Lower lobe of right lung (tissue), 2 donors: ENCODE measurements at places on chromosomes 3 and 15. TPM values are rescaled to one million over a fixed set of nuclear protein-coding genes. Genes with fewer than 3 reads are reported as not detected.
A peak's percentile ranks its signal among the peaks of the same experiment; 100 is the strongest.

Gene TMEM44
- total RNA-seq, result 22.7 TPM

Gene MAP1A
- total RNA-seq, result 7.1 TPM

Gene TLR9
- 1.0 TPM for total RNA-seq

Gene CCR3
- total RNA-seq, result not detected

Gene EPM2AIP1
- 18.4 TPM for total RNA-seq

Gene BFSP2
- not detected for total RNA-seq

GRCh38 chr3:31616711-31617110, 84.0 kb downstream of the STT3B start:
- peaks cover 40% of the 10 kb centered on the region for H3K36me3 ChIP-seq
- H3K27ac ChIP-seq, result no peak overlapping the region
- no peaks in the 10 kb centered on the region for H3K27me3 ChIP-seq
- no peak for DNase-seq

DNA sequence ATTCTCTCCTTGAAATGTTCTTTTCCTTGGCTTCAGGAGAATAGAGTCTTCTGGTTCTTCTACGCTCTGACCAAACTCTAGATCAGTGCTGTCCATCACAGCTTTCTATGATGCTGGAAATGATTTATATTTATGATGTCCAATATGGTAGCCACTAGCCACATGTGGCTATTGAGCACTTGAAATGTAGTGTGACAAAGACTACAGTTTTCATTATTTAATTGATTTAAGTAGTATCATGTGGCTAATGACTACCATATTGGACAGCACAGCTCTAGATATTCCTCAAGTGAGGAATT, 2.9 kb downstream of the LNP1 start:
- no peak overlapping the region for H3K4me3 ChIP-seq
- no peaks in the 10 kb centered on the region for H3K36me3 ChIP-seq
- DNase-seq, result no peak

- no peaks in the 10 kb centered on the region for H3K27me3 ChIP-seq
- H3K4me3 ChIP-seq, result no peak overlapping the region
- H3K36me3 ChIP-seq, result no peaks in the 10 kb centered on the region
- no peaks in the 10 kb centered on the region for H3K4me1 ChIP-seq
Measured at GRCh38 chr3:125191256-125191655, 21.3 kb downstream of the SLC12A8 start.

DNA sequence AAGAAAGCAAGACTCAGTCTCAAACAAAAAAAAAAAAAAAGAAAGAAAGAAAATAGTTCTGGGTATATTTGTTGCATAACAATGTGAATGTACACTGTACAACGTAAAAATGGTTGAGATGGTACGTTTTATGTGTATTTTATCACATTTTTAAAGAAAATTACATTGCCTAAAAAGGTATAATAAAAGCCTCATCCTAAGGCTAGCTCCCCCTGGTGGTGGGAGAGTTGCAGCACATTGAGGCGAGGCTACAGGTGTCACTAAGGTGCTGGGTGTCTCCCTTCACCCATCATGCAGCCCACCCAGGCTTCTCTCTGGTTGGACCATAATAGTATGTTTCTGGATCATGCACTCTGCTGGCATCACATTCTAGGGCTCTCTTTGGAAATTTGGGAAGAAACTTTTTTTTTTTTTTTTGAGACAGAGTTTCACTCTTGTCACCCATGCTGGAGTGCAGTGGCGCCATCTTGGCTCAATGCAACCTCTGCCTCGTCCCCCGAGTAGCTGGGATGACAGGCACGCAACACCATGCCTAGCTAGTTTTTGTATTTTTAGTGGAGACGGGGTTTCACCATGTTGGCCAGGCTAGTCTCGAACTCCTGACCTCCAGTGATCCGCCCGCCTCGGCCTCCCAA, 12.4 kb upstream of the RAB11A start:
- H3K4me1 ChIP-seq, result no peaks in the 10 kb centered on the region
- no peak overlapping the region for H3K27ac ChIP-seq
- no peaks in the 10 kb centered on the region for H3K27me3 ChIP-seq
- no peak overlapping the region for H3K4me3 ChIP-seq
- peak; percentile 84 for DNase-seq

- no peak overlapping the region for H3K27ac ChIP-seq
- H3K4me3 ChIP-seq, result no peak overlapping the region
- H3K4me1 ChIP-seq, result peaks cover 20% of the 10 kb centered on the region
- H3K27me3 ChIP-seq, result no peaks in the 10 kb centered on the region
- DNase-seq, result no peak
Measured at GRCh38 chr3:188417766-188418165, 263.8 kb downstream of the LPP start.

DNA sequence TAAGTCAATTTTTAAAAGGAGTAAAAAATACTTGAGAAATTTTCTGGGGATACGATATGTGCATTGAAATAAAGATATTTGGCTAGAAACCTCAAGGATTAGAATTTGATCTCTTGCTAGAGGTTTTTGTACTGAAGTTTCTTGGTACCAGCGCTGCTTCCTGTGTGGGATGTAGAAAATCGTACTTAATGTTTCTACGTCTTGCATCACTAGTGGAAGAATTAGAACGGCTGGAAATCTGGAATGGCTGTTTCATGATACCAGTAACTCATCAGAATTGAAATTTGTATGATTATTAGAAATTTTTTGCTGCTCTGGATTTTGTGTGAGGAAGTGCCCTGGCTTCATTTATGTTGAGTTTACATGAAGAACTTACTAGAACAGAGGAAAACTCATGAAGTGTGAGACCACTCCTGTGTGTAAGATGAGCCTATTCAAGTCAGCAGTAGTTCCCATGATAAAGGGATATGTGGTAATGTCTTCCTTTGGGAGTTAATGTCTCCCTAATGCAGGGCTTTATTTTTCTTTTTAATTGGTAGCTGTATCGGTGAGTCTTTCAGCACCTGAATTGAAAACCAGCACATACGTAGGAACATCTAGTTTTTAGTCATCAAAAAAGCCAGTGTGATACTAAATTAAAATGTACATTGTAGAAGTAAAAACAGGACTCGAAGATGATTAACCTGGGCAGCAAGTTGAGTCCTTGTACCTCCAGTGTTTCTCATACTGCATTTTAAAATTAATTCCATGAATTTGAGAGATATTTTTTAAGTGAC, 3.2 kb downstream of the KBTBD8 start:
- no peak overlapping the region for H3K27ac ChIP-seq
- peaks cover 18% of the 10 kb centered on the region for H3K4me1 ChIP-seq
- DNase-seq, result no peak
- peaks cover 4% of the 10 kb centered on the region for H3K36me3 ChIP-seq
- no peak overlapping the region for H3K4me3 ChIP-seq

- peaks cover 23% of the 10 kb centered on the region for H3K36me3 ChIP-seq
- peak overlapping the region; percentile 94 for H3K27ac ChIP-seq
- DNase-seq, result peak; percentile 78
- H3K27me3 ChIP-seq, result no peaks in the 10 kb centered on the region
- peaks cover 47% of the 10 kb centered on the region for H3K4me1 ChIP-seq
- H3K4me3 ChIP-seq, result peak overlapping the region; percentile 80
Measured at GRCh38 chr3:112560721-112561483, 860 bp downstream of the ATG3 start.

DNA sequence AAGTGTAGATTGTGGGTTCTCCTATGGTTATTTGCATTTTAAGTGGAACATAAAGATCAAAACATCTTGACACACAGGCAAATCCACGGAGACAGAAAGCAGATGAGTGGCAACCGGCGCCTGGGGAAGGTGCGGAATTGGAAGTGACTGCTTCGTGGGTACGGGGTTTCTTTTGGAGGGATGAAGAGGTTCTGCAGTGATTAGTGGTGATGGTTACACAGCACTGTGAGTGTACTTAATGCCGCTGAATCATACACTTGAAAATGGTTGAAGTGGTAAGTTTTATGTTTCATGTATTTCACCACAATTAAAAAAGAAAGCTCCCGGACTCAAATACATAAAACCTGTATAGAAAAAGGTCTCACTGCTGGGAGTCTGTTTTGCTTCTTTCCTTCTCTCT, 18.5 kb upstream of the VPS33B start:
- H3K4me3 ChIP-seq, result no peak overlapping the region
- no peaks in the 10 kb centered on the region for H3K36me3 ChIP-seq
- DNase-seq, result no peak
- no peaks in the 10 kb centered on the region for H3K4me1 ChIP-seq

DNA sequence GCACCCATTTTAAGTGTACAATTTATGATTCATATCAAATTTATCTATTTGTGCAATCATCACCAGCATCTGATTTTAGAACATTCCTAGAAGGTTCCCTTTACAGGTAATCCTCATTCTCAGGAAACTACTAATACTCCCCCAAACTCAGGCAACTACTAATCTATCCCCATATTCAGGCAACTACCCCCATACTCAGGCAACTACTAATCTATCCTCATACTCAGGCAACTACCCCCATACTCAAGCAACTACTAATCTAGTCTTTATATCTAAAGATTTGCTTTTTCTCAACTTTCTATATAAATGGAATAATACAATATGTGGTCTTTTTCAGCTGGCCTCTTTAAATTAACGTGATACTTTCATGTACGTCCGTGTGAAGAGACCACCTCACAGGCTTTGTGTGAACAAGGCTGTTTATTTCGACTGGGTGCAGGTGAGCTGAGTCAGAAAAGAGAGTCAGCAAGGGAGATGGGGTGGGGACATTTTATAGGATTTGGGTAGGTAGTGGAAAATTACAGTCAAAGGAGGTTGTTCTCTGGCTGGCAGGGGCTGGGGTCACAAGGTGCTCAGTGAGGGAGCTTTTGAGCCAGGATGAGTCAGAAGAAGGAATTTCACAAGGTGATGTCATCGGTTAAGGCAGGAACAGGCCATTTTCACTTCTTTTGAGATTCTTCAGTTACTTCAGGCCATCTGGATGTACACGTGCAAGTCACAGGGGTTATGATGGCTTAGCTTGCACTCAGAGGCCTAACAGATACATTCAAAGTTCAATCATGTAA, 1444.5 kb upstream of the CADM2 start:
- no peak overlapping the region for H3K4me3 ChIP-seq
- DNase-seq, result no peak
- H3K4me1 ChIP-seq, result no peaks in the 10 kb centered on the region
- no peaks in the 10 kb centered on the region for H3K36me3 ChIP-seq
- no peaks in the 10 kb centered on the region for H3K27me3 ChIP-seq

DNA sequence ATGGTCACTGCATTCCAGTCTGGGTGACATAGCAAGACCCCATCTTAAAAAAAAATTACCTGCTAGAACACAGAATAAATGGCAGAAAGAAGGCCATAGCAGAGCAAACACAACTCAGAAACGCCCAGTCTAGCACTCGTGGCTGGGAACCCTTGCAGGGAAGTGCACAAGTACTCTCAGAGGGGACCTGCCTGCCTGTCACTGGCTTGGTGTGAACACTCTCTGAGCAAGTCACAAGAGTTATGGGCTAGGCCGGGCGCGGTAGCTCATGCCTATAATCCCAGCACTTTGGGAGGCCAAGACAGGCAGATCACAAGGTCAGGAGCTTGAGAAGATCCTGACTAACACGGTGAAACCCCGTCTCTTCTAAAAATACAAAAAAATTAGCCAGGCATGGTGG, 17.2 kb downstream of the SFMBT1 start:
- DNase-seq, result no peak
- no peak overlapping the region for H3K27ac ChIP-seq
- H3K4me3 ChIP-seq, result no peak overlapping the region
- H3K4me1 ChIP-seq, result peaks cover 7% of the 10 kb centered on the region
- no peaks in the 10 kb centered on the region for H3K27me3 ChIP-seq

DNA sequence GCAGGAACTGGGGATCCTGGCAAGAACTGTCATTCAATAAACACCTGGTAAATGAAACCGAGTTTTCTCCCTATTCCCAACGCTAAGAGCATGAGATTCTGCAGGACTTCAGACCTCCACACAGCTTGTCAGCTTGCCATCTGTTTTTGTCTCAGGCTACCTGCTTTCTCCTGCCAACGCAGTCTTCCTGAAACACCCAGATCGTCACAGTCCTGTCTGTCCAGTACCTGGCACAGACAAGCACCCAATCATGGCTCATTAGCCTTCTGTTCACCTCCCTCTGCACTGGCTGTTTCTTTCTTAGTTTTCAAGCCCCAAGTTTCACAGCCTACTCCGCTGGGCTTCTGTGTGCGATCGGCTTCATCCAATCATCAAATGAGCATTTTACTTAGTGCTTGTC, 5.0 kb downstream of the SLC12A8 start:
- H3K4me1 ChIP-seq, result peaks cover 5% of the 10 kb centered on the region
- no peak overlapping the region for H3K4me3 ChIP-seq
- DNase-seq, result no peak
- peaks cover 14% of the 10 kb centered on the region for H3K27me3 ChIP-seq
- H3K36me3 ChIP-seq, result no peaks in the 10 kb centered on the region

DNA sequence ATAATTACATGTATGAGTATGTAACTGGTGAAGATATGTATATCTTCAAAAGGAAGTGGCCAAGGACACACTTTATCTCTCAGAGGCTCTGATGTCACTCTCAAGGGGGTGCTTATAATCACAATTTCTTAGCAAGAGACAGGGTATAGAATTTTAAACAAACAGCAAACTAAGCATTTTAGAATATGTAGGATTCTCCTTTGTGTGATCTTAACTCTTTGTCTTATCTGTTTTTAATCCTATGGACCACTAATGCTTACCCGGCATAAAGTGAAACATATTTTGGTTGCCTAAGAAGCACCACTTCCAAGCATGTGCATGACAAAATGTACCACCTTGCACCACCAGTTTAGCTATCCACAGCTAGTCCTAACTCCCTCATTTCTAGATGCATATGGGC, 8.2 kb upstream of the MBNL1 start:
- H3K4me1 ChIP-seq, result peaks cover 40% of the 10 kb centered on the region
- no peak overlapping the region for H3K27ac ChIP-seq
- no peaks in the 10 kb centered on the region for H3K27me3 ChIP-seq
- H3K36me3 ChIP-seq, result no peaks in the 10 kb centered on the region

DNA sequence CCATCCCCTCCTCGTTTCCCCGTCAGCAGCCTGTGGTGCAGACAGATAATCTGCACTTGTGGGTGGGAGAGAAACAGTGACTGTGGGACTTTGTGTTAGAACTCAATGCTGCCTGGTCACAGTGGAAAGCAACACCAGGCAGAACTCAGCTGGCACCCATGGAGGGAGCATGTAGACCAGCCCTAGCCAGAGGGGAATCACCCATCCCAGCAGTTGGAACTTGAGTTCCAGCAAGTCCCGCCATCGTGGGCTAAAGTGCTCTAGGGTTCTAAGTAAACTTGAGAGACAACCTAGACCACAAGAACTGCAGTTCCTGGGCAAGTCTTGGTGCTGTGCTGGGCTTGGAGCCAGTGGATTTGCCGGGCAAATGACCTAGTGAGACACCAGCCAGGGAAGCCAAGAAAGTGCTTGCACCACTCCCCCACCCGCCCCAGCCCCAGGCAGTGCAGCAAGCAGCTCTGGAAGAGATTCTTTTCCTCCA, 24.4 kb downstream of the ISG20 start:
- no peaks in the 10 kb centered on the region for H3K4me1 ChIP-seq
- H3K36me3 ChIP-seq, result no peaks in the 10 kb centered on the region
- DNase-seq, result no peak
- H3K27me3 ChIP-seq, result no peaks in the 10 kb centered on the region
- no peak overlapping the region for H3K4me3 ChIP-seq

GRCh38 chr3:164450276-164450905, 627.9 kb downstream of the SI start:
- no peak for DNase-seq
- no peaks in the 10 kb centered on the region for H3K36me3 ChIP-seq
- H3K4me3 ChIP-seq, result no peak overlapping the region
- H3K27me3 ChIP-seq, result no peaks in the 10 kb centered on the region
- no peak overlapping the region for H3K27ac ChIP-seq

GRCh38 chr3:107493134-107493533, 29.6 kb upstream of the BBX start:
- H3K4me3 ChIP-seq, result no peak overlapping the region
- H3K36me3 ChIP-seq, result no peaks in the 10 kb centered on the region
- H3K27ac ChIP-seq, result no peak overlapping the region
- H3K4me1 ChIP-seq, result no peaks in the 10 kb centered on the region
- no peak for DNase-seq

GRCh38 chr3:22045882-22046281, 294.9 kb upstream of the ZNF385D start:
- no peak for DNase-seq
- no peaks in the 10 kb centered on the region for H3K4me1 ChIP-seq
- no peak overlapping the region for H3K27ac ChIP-seq
- no peaks in the 10 kb centered on the region for H3K27me3 ChIP-seq
- H3K4me3 ChIP-seq, result no peak overlapping the region
- H3K36me3 ChIP-seq, result no peaks in the 10 kb centered on the region
